GM03348 (cell line): ENCODE measurements at places on chromosomes 3 and 15.

DNA sequence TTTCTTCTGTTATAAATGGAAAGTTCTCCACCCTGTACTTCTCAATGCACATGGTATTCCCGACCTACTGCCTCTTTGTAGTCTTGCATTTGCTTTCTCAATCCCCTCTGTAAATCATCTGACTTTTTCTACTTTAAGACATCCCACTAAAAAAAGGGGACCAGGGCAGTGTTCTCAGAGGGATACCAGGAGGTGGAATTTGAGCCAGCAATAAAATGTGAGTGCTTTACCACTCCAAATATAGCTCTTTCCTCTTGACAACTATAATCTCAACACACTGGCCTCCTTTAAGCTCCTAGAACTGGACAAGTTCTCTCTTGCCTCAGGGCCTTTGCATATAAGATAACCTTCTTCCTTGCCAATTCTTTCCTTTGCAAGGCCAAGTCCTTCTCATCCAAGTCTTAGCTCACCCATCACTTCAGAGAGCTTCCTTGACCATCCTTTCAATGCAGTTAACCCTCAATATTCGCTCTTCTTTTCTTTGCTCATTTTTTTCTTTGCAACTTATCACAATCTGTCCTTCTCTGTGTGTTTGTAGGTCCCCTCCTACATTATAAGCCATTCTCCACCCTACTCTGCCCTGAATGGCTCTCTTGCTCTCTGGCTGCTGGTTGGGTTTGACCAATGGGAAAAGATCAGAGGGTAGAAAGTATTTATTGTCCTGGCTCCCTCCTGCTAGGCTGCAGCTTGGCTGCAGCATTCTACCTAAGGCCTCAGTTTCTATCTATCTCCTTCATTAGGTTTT is 93.4 kb downstream of the PRICKLE2 start:
- DNase-seq = no peak

DNA sequence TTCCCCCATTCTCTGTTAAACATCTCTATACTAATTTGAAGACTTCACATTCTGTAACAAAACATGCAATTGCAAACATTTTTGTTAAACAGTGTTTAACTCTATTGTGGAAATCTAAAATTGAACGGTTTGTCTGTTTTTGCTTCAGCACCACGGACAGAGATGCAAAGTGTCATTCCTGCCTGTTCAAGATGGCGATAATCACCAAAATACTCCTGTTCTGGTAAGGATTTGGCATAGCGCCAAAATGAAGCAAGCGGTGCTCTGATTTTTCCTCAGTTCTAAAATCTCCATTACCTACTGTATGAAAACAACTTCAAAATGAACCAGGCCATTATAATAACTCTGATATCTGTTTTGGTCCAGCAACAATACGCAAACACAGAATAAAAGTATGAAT is 129.7 kb upstream of the TUSC7 start:
- peak; percentile 5 for DNase-seq

GRCh38 chr3:46893146-46893748 is 15.7 kb downstream of the PTH1R start:
- DNase-seq = no peak

GRCh38 chr15:74034206-74034755 is 39.8 kb downstream of the PML start:
- DNase-seq = no peak

- no peak for DNase-seq
Measured at GRCh38 chr3:192840143-192840836, 77.4 kb downstream of the MB21D2 start.

GRCh38 chr3:183218826-183219225 is 34.2 kb upstream of the B3GNT5 start:
- DNase-seq = no peak

- no peak for DNase-seq
Measured at GRCh38 chr15:88049506-88049905, 207.0 kb downstream of the NTRK3 start.

DNA sequence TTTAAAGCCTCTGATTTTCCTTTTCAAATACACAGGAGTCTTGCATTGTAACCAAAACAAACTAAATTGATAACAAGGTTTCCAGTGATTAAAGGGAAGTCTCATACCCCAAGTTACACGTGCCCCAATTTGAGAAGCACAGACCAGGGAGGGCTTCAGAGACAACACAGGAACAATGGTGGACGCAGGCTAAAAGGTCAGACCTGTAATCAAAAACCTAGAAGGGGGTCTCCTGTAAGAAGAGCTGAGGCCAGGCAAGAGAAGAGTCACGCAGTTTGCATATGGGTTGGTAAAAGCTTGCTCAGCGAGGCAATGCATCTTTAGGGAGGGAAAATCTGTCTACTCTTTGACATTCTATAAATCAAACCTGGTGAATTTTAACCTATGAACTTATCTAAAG is 58.6 kb upstream of the MCF2L2 start:
- DNase-seq = no peak

- DNase-seq = no peak
Measured at GRCh38 chr3:102142379-102143060, 292.3 kb upstream of the ZPLD1 start.

DNA sequence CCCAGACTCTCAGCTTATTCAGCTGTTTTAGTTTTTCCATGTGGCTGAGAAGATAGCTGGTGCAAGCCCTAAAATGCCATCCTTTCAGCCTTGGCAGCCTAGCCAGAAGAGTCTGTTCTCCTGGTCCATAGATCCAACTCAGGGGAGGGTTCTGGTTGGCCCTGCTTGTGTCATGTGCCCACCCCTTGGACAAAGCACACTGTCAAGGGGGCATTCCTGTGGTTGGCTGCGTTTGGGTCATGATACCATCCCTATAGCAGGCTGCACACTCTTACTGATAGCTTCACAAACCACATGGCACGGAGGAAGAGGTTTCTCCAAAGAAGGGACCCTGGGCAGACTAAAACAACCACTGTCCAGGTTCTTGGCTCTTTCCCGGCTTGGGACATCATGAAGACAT is 8.4 kb upstream of the FSTL1 start:
- DNase-seq = no peak

DNA sequence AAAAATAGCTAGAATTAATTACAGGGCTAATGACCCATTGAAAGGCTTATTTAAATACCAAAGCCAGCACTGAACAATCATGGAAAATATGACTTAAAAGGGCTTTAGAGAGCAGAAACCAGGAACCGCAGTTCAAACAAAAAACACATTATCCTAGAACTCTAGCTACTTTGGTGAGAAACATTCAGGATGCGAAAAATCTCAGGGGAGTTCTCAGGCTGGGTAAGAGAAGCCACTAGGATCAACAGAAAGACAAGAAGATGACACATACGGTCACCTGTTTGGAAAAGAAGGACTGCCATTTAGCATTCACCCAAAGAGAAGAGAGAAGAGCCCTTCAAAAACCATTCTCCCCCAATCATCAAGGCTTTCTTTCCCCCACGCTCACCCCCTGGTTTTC is 75.6 kb upstream of the ICE2 start:
- DNase-seq = no peak

DNA sequence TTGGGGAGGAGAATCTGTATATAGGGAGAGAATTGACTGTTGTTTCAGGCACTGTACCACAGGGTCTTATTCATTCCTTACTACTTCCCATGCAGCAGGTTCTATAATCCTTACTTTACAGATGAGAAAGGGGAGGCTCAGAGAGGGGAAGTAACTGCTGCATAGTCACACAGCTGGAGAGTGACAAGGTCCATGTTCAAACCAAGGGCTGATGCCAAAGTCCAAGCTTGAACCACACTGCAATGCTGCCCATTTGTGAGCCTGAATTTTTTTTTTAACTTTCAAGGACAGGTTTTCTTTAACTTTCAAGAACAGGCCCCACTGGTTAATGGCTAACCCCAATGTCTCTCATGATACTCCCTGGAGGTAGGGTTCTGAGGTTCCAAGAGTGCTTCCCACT is 26.2 kb downstream of the RBP2 start:
- DNase-seq = no peak

DNA sequence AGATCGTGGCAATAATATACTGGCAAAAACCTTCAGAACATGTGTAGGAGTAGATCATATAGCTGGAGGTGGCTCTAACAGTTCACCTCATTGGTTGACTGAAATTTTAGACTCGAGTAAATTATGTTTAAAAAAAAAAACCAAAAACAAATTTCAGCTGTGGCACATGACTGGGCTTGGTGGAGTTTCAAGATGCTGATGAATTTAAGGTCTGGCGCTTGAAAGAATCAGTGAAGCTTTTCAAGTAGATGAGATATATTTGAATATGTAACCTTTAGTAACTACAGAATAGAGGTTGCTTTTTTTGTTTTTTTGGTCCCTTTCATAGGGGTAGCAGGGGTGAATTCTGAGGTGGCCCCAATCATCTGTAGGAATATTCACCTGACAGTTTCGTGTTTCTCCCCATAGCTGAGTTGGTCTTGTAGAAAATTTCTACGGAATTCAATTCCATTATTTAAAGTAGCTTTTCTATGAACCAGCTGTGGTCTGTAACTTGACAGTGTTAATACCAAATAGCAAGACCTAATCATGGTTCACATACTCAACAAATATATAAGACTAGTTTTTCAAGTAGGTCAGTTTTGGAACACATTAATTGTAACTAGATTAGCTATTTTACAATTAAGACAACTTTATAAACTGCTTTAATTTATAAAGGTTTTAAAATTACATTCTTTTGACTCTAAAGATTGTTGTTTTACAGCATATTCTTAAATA is 65.6 kb downstream of the MAP4 start:
- DNase-seq = no peak

- DNase-seq = no peak
Measured at GRCh38 chr3:8984526-8984925, 21.3 kb upstream of the RAD18 start.

- DNase-seq = no peak
Measured at GRCh38 chr15:39016706-39017105, 452.1 kb upstream of the RASGRP1 start.

- no peak for DNase-seq
Measured at GRCh38 chr15:60344987-60345386, 52.8 kb downstream of the ANXA2 start.

GRCh38 chr3:61493339-61493738 is 68.0 kb upstream of the PTPRG start:
- no peak for DNase-seq

DNA sequence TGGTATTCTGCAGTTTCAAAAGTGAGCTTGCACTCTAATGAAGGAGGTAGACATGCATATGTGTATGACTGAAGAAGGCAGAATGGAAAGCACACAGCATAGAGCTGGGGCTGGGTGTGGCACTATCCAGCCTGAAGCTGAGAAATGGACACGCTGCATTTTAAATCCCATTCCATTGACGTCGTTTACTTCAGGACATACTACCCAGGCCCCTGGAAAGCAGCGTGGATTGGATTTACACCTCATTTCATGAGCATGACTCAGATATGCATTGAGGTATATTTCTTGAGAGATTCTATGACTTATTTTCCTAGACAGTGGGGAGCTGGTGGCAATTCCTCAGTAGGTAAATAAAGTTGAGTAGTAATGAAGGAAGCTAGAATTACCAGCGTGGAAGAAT is 101.4 kb downstream of the ABI3BP start:
- DNase-seq = no peak

DNA sequence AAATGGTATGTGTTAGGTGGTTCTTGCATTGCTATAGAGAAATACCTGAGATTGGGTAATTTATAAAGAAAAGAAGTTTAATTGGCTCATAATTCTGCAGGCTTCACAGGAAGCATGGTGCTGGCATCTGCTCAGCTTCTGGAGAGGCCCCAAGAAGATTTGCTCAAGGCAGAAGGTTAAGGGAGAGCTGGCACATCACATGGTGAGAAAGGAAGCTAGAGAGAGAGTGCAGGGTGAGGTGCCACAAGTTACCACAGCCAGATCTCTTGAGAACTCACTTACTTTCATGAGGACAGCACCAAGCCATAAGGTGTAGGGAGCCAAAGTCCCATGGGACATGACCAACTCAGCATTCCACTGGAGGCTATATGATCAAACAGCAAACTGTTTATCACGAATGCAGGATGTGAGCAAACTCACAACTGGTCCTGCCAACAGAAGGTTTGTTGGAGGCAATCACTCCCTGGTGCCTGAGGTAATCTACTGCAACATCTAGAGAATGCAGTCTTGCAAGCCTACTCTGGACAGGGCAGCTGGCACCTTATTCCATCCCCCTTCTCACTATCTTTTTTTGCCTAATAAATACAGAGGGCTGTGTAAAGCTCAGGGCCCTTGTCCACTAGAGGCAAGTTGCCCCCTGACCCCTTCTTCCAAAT is 28.1 kb upstream of the CCR2 start:
- no peak for DNase-seq

DNA sequence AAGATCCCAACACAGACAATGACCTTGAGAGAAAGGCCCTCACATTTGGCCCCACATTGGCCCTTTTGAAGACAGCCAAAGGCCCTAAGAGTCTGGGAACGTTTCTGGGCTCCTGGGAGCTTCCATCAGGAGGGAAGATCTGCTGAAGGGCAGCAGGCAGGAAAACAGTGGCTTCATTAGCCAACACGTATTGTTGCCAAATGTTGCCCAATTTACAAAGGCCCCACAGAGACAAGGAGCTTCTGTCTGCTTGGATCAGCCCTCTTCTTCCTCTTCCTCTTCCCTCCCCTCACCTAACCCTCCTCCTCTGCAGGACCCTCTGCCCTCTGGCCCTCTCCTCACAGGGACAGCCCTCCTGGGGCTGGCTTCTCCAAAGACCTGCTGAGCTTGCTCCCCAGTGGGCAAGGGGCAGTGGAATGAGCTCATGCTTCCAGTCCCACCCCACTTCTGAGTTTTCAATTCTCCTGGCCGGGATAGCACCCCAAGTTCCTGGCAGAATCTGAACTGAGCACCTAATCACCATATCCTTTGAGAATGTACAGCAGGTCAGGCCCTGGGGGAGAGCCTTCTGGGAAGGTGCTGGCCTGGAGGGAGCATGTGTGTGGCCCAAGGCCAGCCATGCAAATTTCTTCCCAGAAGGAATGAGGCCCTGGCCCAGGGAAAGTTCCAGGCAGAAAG is 5.1 kb upstream of the LTF start:
- no peak for DNase-seq

- DNase-seq = no peak
Measured at GRCh38 chr15:41424809-41425208, 7.9 kb downstream of the RTF1 start.

DNA sequence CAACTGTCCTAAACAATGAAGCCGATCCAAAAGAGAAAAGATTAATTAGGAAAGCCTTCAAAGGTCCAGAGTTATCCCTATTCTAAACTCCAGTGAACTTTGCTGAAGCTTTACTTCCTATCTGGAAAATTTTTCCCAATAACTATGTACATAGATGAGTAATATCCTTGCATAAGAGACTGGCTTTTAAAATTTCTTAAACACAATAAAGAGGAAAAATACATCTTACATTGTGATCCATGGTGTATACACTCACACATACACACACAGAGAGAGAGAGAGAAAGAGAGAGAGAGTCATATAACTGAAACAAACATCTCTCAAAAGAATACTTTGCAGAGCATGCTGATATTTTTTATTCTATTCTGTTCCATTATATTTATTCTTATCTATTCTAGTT is 20.0 kb downstream of the SPTSSB start:
- DNase-seq = no peak

- no peak for DNase-seq
Measured at GRCh38 chr3:94083261-94083660, 20.4 kb downstream of the NSUN3 start.
